ENCODE measurements at places on chromosomes 7 and 10. TPM values are rescaled to one million over a fixed set of nuclear protein-coding genes. Genes with fewer than 3 reads are reported as not detected.

Gene CHAT
- total RNA-seq = not detected

Gene ABCB1
- total RNA-seq = 0.12 TPM

Gene SLC18A2
- not detected for total RNA-seq

Gene OPALIN
- not detected for total RNA-seq

Gene CARD11
- not detected for total RNA-seq

Gene CTNNA3
- total RNA-seq = under 0.01 TPM

Gene C10orf67
- total RNA-seq = 0.16 TPM

Gene MMD2
- total RNA-seq = not detected

Gene MYO1G
- total RNA-seq = 0.12 TPM

Gene ZKSCAN5
- 14.2 TPM for total RNA-seq

Gene CCL24
- total RNA-seq = not detected

Gene SPDYE8
- total RNA-seq = not detected

Gene SUGCT
- 14.1 TPM for total RNA-seq

Gene TMEM178B
- under 0.01 TPM for total RNA-seq

Gene CEP55
- total RNA-seq = 4.9 TPM

Gene TET1
- total RNA-seq = 14.3 TPM
